ENCODE measurements at places on chromosomes 16 and 17. TPM values are rescaled to one million over a fixed set of nuclear protein-coding genes. Genes with fewer than 3 reads are reported as not detected.

GCGR gene
- not detected for total RNA-seq

NPW gene
- total RNA-seq: 2.9 TPM

MAP3K3 gene
- total RNA-seq: 28.3 TPM

- H3K27ac ChIP-seq: peak overlapping the region; percentile 100
- peaks cover 15% of the 10 kb centered on the region for H3K36me3 ChIP-seq
- peak overlapping the region; percentile 86 for H3K4me3 ChIP-seq
- H3K4me1 ChIP-seq: peaks cover 20% of the 10 kb centered on the region
- no peaks in the 10 kb centered on the region for H3K27me3 ChIP-seq
Measured at GRCh38 chr16:3283543-3284447, 504 bp downstream of the ZNF263 start.

DNA sequence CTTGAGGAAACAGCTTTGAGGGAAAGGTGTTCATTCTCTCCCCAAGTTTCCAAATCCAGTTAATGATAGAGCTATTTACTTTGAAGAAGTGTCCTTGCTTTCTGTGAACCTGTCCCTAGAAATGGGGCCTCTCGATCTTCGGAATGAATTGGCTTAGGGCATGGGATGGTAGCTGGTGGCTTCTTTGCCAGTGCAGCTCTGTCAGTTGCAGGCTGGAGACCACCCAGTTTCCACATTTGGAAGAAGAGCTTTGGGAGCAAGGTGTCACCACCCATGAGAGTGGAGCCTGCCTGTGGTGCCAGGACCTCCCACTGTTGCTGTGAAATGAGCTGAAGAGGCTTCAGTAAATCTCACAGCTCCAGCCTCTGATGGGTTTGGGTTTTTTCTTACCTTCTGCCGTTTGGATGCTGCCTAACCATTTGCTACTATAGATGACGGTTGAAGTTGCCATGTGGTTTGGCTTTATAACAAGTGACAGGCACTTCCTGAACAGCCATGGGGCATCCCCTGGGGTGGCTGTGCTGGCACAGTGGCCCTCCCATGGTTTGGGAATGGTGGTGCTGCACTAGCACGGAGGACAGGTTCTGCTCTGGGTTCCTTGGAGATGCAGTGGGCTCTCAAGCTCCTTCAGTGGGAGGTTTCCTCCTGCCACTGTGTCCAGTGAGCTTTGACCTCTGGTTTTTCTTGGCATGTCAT lies 19.5 kb upstream of the SLC5A10 start:
- H3K36me3 ChIP-seq: peaks cover 10% of the 10 kb centered on the region
- no peak for DNase-seq
- H3K27ac ChIP-seq: no peak overlapping the region
- no peaks in the 10 kb centered on the region for H3K27me3 ChIP-seq
- no peak overlapping the region for H3K4me3 ChIP-seq

DNA sequence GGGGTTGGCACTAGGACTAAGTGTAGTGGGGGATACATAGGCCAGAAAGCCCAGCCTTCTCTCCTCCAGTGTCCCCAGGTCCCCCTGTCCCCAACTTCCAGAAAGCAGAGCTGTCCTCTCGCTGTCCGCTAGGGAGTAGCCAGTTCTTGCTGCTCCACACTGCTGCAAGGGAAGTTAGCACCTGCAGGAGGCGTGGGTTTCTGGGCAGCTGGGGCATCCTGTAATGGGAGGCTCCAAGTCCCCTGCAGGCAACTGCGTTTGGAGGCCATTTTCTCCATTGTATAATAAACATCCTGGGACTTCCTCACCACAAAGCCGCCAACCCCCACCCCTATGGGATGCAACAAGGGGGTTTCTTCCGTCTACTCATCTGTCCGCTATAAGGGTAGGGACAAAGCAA lies 1.7 kb downstream of the RPRML start:
- peaks cover 12% of the 10 kb centered on the region for H3K4me1 ChIP-seq
- H3K36me3 ChIP-seq: no peaks in the 10 kb centered on the region
- peak; percentile 11 for DNase-seq
- H3K4me3 ChIP-seq: no peak overlapping the region
- no peak overlapping the region for H3K27ac ChIP-seq
- peaks cover 45% of the 10 kb centered on the region for H3K27me3 ChIP-seq

DNA sequence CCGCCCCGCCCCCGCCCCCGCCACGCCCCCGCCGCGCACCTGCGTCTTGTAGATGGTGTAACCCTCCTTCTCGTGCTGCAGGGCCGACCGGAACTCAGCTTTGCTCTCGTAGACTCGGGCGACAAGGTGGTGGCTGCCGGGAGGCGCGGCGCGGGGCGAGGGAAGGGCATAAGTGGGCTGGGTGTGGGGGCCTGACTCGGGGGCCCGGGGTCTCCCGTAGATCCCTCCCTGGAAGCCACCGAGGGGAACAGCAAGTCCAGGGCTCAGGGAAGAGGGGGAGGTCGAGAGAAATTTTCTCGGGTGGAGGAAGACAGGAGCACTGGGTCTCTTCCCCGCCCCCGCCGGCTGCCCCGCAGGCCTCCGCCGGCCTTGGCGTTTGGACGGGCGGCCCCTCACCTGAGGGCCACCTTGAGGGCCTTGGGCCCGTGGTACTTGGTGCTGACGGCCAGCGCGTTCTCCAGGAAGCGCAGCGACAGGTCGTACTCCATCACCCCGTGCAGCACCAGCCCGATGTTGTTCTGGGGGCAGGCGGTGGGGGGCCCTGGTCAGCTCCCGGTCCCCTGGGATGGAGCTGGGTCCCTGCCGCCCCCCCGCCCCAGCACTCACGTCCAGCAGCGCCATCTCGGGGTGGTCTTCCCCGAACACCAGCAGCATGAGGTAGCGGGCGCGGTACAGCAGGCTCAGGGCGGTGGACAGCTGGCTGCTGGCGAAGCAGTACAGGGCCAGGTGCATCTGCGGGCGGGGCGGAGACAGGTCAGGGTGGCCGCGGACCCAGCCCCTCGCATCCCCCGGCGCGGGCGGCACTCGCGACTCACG lies 19.4 kb downstream of the CLUH start:
- H3K27me3 ChIP-seq: no peaks in the 10 kb centered on the region
- H3K4me1 ChIP-seq: no peaks in the 10 kb centered on the region
- no peaks in the 10 kb centered on the region for H3K36me3 ChIP-seq
- DNase-seq: no peak
- no peak overlapping the region for H3K4me3 ChIP-seq

GRCh38 chr17:44386182-44386525 lies 3.3 kb downstream of the ITGA2B start:
- H3K27me3 ChIP-seq: peaks cover 30% of the 10 kb centered on the region
- peaks cover 3% of the 10 kb centered on the region for H3K4me1 ChIP-seq
- DNase-seq: no peak
- H3K27ac ChIP-seq: no peak overlapping the region
- no peaks in the 10 kb centered on the region for H3K36me3 ChIP-seq
- H3K4me3 ChIP-seq: peak overlapping the region; percentile 56

DNA sequence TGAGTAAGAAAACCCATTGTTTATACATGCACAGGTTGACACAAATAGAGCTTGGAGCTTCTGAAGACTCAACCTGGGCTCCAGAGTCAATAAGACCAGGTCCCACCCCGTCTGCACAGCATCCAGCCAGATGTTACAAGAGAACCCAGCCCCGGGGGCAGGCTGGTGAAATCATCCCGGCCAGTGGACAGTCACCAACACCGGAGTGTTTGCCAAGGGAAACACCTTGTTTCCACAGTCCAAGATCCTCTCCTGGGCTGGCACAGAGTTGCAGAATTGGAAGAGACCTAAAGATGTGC lies 90.3 kb downstream of the RAB11FIP4 start:
- no peak for DNase-seq
- no peaks in the 10 kb centered on the region for H3K36me3 ChIP-seq
- H3K4me3 ChIP-seq: no peak overlapping the region
- no peak overlapping the region for H3K27ac ChIP-seq
- peaks cover 27% of the 10 kb centered on the region for H3K27me3 ChIP-seq
- H3K4me1 ChIP-seq: no peaks in the 10 kb centered on the region

GRCh38 chr17:41782142-41782541 lies 4.4 kb downstream of the JUP start:
- no peaks in the 10 kb centered on the region for H3K36me3 ChIP-seq
- peaks cover 36% of the 10 kb centered on the region for H3K4me1 ChIP-seq
- H3K4me3 ChIP-seq: no peak overlapping the region
- DNase-seq: no peak

- no peak for DNase-seq
- H3K4me3 ChIP-seq: no peak overlapping the region
- H3K27ac ChIP-seq: no peak overlapping the region
Measured at GRCh38 chr16:27123795-27124409, 57.2 kb downstream of the C16orf82 start.

GRCh38 chr16:20851601-20852000 lies 45.3 kb downstream of the REXO5 start:
- H3K36me3 ChIP-seq: peaks cover 5% of the 10 kb centered on the region
- peak; percentile 94 for DNase-seq
- no peaks in the 10 kb centered on the region for H3K27me3 ChIP-seq
- peaks cover 19% of the 10 kb centered on the region for H3K4me1 ChIP-seq
- no peak overlapping the region for H3K4me3 ChIP-seq

DNA sequence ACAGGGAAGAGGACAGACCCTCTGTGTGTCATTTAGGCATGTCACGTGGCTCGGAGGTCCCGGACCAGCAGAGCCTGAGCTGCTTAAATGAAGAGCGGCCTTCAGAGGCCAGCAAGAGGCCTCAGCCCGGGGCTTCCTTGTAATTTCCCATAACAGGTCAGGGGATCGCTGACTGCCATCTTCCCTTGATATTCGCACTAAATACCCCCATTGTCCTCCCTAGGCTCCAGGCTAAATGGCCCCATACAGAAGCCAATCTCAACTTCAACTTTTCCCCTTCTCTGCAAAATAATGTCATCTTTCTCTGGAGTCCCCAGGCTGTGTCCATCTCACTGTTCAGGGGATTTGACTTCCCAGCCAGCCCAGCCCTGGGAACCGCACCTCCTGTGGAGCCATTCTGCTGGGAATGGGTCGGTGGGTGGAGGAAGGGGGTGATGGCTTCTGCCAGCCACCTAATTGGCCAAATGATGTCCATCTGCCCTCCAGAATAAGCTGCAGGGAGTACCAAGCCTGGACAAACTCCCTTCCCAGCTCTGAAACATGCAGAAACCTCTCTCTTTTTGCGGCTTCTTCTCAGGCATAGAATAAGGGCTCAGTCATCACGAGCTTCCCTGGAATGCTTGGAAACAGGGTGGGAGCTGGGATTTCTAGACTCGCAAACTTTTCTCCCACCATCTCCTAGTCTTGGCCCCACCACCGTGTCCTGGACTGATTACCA lies 129.9 kb downstream of the SDK2 start:
- H3K36me3 ChIP-seq: no peaks in the 10 kb centered on the region
- H3K27me3 ChIP-seq: peaks cover 12% of the 10 kb centered on the region
- no peaks in the 10 kb centered on the region for H3K4me1 ChIP-seq

- no peak overlapping the region for H3K27ac ChIP-seq
- H3K4me3 ChIP-seq: no peak overlapping the region
- H3K36me3 ChIP-seq: no peaks in the 10 kb centered on the region
- no peaks in the 10 kb centered on the region for H3K27me3 ChIP-seq
- DNase-seq: no peak
- no peaks in the 10 kb centered on the region for H3K4me1 ChIP-seq
Measured at GRCh38 chr17:34757106-34757505, 177.7 kb downstream of the TMEM132E start.

DNA sequence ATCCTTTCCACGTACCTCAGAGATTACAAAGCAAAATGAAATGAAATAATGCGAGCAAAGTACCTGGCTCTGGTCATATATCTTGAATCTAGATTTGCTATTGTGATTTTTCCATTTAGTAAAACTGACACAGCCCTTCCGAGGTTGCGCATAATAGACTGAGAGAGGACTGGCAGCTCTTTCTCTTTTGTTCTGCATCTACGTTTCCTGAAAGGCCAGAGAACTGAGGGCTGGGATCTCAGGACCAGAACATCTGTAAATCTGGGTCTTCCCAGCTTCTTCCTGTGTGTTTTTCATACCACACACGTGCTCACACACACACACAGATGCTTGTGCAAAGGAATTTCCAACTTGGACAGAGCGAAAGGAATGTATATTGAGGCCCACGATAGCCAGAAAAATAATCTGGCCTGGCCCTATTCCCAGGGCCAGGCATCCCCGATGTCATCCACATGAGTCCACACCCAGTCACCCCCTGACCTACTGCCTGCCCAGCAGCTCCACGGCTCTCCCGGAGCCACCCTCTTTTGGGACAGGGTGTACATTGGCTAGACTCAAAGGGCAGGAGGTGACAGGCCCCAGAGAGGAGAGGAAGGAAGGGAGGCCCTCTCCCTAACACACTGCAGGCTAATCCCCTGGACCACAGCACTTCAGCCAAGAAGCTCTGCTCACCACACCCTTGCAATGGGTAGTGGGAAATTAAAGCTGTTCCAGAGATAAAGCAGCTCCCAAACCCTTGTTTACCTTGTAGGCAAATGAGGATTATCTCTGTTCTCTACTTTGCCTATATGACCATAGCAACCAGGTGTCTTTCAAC lies 41.8 kb downstream of the NOL11 start:
- H3K36me3 ChIP-seq: no peaks in the 10 kb centered on the region
- no peaks in the 10 kb centered on the region for H3K4me1 ChIP-seq
- H3K27me3 ChIP-seq: no peaks in the 10 kb centered on the region
- no peak overlapping the region for H3K4me3 ChIP-seq
- DNase-seq: peak; percentile 8

DNA sequence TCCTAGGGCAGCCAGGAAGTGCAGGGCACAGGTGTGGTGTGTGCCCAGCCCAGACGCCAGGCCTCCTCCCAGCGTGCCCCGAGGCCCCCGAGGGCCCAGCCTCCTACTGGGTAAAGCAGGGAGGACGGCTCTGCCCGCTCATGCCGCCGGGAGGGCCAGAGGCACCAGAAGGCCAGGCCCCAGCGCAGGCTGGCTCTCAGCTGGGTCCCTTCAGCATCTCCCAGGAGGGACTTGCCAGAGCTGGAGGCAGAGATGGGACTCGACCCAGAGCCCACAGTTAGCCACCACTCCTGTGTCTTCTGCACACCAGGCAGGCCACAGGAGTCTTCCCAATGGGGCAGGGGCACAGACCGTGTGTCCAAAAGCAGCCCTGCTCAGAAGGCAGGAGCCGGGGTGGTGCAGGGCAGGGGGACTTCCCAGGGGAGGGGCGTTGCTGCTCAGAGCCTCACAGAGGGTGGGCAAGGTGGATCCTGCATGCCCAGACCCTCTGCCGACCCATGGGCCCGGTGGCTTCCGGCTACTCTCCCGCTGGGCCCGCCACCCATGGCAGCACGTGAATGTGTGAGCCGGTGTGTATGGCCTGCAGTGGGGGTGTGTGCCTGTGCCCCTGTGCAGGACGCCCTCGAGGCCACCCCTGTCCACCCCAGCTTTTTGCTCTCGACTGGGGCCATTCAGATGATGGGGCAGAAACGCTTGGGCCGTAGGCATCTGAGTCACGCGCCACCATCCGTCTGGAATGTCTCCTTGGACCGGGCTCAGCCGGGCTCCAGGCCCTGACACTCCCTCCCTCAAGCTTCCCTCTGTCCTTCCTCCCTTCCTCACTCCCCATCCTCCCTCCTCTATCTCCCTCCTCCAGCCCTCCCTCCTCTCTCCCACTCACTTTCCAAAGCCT lies 5.7 kb upstream of the ZNF469 start:
- H3K27ac ChIP-seq: no peak overlapping the region
- no peak overlapping the region for H3K4me3 ChIP-seq
- no peaks in the 10 kb centered on the region for H3K27me3 ChIP-seq
- H3K36me3 ChIP-seq: no peaks in the 10 kb centered on the region
- DNase-seq: peak; percentile 29

Data from astrocyte (in vitro differentiated cells and primary cell).